ENCODE measurements at places on chromosomes 5 and 9.

- DNase-seq, result no peak
These were observed 67.7 kb downstream of the ADAMTS16 start for GRCh38 chr5:5207828-5208227.

DNA sequence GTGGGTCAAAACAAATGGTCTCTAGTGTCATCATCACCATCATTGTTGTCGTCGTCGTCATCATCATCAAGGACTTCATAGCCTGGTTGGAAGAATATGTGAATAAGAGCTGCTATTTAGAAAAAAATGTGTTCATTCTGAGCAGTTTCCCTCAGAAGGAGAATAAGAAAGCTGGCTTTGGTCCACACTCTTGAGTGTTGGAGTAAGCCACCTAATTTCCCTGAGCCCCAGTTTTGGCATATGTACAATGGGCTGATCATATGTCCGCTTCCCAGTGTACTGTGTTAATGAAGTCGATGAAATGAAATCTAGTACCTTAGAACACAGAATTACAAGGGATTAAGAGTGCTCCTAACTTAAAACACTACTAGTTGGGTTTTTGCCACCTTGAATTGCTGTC, 545.5 kb downstream of the CCDC171 start:
- no peak for DNase-seq

DNA sequence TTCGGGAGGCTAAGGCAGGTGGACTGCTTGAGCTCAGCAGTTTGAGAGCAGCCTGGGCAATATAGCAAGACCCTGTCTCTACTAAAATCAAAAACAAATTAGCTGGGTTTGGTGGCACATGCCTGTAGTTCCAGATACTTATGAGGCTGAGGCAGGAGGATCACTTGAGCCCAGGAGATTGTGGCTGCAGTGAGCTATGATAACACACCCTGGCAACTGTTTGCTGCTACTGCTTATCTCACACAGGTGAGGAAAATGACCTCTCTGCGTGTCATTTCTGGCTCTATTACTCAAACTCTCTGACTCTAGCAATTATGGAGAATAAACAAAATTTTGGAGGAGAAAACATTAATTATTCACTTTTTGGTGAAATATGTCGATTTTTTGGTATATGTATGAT, 45.3 kb upstream of the TMC1 start:
- no peak for DNase-seq

- DNase-seq, result no peak
These were observed 115.3 kb upstream of the MSX2 start for GRCh38 chr5:174609116-174609515.

DNA sequence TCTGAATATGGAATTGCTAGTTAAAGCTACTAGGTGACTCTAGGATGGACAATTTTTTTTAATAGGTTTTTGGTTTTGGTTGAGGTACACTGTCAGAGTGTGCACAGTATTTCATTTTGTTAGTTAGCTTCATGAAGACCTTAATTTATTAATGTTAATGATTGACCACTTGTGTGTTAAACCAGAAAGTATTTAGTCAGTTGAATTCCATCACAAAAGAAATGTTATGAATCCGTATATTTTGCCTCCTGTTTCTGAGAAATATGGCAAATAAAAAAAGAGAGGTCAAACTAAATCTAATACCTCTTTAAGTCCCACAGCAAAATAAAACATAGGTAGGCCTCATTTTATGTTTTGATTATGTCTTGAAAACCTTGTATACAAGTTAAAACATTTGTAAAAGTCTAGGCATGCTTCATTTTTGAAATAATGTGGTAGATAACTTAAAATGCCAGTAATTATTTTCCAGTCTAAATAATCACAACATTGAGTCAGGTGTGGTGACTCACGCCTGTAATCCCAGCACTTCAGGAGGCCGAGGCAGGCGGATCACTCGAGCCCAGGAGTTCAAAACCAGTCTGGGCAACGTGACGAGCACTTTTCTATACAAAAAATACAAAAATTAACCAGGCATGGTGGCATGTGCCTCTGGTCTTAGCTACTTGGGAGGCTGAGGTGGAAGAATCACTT, 50.8 kb downstream of the ITGA1 start:
- no peak for DNase-seq

- no peak for DNase-seq
These were observed 914 bp upstream of the CD72 start for GRCh38 chr9:35618854-35619799.

DNA sequence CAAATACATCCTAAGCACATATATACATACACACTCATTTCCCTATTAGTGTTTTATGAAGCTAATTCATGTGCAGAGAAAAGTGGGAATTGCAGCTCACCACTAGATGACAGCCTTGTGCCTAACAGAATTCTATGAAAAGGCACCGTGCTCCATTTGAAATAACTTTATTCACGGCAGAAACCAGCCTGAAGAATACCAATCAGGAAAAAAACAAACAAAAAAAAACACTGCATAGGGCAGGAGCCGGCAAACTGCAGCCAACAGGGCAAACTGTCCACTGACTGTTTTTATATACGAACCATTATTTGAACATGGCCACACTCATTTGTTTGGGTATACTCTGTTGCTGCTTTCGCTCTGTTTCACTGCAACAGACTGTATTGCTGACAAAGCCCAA, 33.6 kb downstream of the ERMP1 start:
- no peak for DNase-seq

DNA sequence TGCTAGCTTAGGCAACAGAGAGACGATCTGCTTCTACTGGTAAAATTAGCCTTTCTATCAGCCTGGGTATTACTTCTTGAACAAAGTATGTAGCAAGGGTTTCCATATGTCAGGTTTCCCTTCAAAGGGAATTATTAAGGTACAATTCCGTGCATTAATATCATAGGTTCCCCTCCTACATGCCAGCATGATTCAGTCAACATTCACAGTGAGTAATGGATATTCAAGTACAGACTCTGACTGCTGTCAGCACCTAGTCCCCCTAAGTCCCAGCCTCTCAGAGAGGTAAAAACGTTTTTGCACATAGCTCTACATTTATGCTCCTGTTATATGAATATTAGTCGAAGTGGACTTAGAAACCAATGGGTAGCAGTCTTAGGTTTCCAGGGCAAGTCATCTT, 322.4 kb upstream of the CCNG1 start:
- no peak for DNase-seq

DNA sequence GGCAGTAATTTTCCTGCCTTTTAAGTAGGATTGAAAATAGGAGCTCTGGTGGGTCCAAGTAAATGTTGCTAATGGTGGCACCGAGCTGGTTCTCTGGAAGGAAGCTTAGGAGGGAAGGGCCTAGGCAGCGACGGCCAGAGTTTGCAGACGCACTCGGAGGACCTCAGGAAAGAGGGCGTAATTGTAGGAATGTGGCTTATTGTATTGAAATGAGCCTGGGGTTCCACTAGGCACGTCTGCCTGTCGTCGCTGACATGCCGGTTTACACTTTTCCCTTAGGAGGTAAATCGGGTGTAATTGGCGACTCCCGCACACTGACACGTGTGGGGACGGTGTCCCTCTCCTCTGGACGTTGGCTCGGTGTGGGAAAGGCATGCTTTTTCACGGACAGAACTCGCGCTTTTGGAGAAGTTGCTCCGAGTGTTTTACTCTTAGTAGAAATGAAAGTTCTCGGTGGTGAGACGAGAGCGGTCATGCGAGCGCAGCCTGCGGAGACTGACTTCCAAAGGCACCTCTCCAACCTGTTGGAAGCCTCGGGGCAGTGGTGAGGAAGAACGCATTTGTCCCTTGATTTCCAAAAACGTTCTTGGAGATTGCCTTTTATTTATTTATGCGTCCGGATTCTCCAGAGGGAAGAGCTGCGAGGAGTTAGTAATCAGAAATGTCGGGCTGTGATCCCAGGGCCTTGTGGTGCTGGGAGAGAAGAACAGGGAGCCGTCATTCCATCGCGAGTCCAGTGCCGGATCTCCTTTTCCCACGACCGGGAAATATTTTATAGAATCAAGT, 1.3 kb downstream of the NR4A3 start:
- DNase-seq, result no peak

- DNase-seq, result no peak
These were observed 13.9 kb upstream of the UBLCP1 start for GRCh38 chr5:159249158-159249557.

DNA sequence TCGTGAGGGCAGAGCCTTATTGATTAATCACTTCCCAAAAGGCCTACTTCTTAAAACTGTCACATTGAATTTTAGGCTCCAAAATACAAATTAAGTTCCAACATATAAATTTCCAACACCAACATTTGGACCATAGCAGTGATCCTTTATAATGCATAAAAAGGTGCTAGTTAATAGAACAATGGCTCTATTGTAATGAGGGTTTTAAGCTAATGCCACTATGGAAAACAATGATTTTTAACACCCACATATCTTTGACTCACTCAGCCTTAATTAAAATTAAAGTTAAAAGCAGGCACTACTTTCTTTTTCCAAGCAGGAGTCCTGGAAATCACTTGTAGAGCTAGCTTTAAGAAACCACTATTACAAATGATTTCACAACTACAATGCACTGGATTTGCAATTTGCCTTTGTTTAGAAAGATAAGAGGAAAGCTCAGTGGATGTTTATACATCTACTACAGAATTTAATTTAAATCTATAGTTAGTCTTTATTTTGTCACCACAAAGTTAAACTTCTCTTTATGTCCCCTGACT, 41.8 kb downstream of the DPYSL3 start:
- no peak for DNase-seq

DNA sequence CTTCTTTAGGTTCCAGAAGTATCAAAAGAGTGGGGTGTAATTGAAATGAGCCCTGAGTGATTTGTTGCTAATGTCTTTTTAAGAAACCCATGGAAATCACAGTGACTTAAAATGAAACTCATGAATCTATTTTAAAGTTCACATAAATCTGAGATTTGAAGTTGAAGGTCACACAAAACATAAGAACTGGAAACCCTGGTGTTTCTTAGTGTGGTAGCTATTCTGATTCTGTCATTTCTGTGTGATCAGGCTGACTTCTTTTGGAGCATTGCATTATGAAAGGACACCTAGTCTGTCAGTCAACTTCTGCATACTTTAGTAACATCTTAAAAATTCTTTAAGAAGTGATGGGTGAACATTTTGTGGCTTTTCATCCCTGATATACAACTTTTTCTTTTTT, 448.8 kb downstream of the TLE4 start:
- DNase-seq, result no peak

- DNase-seq, result no peak
These were observed 168.4 kb upstream of the NR3C1 start for GRCh38 chr5:143571642-143572624.

GRCh38 chr9:123310551-123311249, 42.3 kb upstream of the STRBP start:
- DNase-seq, result no peak

- no peak for DNase-seq
These were observed 27.9 kb upstream of the SEMA5A start for GRCh38 chr5:9573796-9574195.

DNA sequence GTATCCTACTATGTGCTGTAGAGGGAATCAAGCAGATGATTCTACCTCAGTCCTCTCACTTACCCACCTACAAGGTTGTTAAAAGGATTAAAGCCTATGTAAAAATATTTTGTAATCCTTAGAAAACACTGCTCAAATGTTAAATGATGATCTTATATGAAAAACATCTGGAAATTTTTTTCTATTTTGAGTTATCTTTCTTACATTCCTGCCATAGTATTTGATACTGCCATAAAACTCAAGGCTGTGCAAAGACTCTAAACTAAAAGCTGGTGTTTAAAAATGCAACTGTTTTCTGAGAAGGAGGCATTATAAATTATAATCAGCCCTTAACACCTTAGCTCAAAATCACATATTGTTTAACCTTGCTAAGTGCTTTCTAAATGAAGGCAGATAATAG, 474.2 kb downstream of the PRELID2 start:
- DNase-seq, result no peak
